ENCODE measurements at places on chromosomes 12 and 14.
A peak's percentile ranks its signal among the peaks of the same experiment; 100 is the strongest.

GRCh38 chr12:28507867-28508266 lies 317.6 kb downstream of the CCDC91 start:
- no peak for DNase-seq

DNA sequence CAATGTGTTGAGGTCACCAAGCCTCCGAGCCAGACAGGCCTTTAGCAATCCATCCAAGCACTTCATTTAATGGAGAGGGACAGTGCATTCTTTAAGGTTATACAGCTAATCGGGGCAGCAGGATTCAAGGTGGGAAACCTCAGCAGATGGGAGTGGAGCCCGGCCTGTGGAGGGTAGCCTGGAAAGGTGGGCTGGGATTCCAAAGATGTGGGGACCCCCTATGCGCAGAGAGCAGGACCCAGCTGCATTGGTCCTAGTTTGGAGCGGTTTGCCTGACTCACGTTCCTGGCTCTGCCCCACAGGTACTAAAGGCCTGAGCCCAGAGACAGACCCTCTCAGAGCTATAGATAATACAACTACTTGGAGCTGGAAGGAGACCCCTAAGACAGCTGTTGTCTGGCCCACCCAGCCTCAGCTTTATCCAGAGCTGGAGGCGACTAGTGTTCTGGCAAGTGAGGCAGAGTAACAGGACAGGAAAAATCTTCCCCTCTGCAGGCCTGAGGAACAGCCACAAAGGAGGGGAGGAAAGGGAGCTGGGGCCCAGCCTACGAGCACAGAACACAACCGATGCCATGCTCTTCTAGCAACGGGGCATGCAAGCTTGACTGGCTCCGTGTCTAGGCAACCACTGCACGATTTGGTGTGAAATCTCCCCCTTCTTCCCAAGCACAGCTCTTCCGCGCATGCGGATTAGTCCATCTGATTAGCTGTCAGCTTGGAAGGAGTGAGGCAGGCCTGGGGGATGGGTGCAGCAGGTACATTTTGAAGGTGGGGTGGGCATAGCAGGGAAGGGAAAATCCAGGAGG lies 1.1 kb upstream of the MYH7 start:
- no peak for DNase-seq

- no peak for DNase-seq
These were observed 62.8 kb downstream of the ANO4 start for GRCh38 chr12:100857418-100857817.

GRCh38 chr12:21989819-21990412 lies 48.7 kb upstream of the ABCC9 start:
- no peak for DNase-seq

DNA sequence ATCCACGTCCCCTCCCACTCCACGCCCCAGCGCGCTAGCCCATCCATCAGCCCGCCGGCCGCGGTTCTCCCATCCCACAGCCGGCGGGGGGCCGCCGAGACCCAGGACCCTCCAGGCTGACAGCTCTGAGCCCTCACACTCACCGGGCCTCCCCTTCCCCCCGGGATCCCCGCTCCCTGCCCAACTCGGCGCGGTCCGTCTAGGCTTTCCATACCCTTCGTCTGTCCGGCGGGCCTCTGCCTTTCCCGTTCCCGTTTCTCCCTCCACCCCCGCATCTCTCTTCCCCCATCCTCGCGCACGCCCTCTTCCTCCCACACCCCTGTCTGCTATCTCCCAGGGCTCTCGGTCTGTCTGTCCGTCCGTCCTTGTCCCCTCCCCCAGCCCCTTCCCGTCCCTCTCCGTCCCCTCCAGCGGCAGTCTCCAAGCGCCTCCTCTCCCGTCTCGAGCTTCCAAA lies 726 bp downstream of the ZFHX2 start:
- no peak for DNase-seq

DNA sequence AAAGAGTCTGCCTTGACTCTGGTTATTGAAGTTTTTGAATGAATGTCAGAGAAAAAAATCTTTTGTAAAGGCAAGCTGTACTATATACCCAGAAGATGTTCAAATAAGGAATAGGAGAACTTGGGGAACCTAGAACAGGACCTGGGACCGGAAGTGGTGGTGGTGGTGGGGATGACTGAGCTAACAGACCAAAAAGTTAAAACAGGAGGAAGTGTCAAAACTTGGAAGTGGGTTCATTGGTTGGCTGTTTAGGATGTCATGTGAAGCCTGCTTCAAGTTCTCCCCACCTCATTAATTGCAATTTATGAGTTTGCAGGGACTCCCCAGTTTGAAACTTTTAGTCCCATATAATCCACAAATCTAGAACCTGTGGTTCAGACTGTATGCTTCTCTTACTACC lies 26.2 kb downstream of the PLXNC1 start:
- peak; percentile 32 for DNase-seq

GRCh38 chr12:102551186-102551585 lies 70.8 kb upstream of the IGF1 start:
- no peak for DNase-seq

- no peak for DNase-seq
These were observed 47.9 kb downstream of the FGD6 start for GRCh38 chr12:95169368-95169767.

DNA sequence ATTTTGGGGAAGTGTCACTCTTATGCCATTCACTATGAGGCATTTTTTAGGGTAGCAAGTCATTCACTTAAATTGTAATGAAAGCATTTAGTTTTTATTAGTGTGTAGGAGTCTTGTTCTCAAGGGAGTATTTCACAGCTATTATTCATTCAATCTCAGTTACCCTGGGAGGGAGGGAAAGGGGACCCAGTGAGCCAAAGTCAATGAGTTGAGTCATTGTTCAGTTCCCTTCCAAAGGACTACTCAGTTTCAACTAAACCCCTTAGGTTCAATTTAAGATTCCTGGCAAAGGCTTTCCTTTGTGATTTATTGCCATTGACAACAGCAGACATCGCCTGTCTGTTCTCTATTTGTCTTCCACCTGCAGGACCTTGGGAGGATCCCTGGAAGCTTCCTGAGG lies 29.3 kb upstream of the RASSF8 start:
- DNase-seq = no peak

- no peak for DNase-seq
These were observed 23.6 kb upstream of the TTC7B start for GRCh38 chr14:90839889-90840266.

DNA sequence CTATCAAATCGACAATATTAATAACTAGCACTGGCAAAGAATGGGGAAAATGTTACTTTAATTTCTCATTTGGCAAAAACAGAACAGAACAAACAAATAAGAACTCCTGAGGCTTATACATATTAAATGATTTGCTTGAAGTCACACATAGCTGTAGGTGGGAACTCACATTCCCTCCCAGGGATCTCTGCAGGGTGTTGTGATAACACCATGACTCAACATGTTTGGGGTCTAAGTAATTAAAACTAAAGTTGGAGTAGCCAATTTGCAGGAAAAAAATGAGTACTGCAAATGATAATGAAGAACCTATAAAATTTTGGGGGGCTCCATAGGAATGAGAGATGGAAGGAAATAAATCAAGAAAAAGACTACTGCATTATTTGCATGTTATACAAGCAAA lies 27.5 kb downstream of the UNC79 start:
- DNase-seq = no peak

GRCh38 chr14:50059763-50060616 lies 56.4 kb downstream of the VCPKMT start:
- no peak for DNase-seq

- no peak for DNase-seq
These were observed 15.0 kb upstream of the OAS2 start for GRCh38 chr12:112963227-112963861.

- DNase-seq = no peak
These were observed 230.5 kb downstream of the PDZRN4 start for GRCh38 chr12:41418586-41418985.

DNA sequence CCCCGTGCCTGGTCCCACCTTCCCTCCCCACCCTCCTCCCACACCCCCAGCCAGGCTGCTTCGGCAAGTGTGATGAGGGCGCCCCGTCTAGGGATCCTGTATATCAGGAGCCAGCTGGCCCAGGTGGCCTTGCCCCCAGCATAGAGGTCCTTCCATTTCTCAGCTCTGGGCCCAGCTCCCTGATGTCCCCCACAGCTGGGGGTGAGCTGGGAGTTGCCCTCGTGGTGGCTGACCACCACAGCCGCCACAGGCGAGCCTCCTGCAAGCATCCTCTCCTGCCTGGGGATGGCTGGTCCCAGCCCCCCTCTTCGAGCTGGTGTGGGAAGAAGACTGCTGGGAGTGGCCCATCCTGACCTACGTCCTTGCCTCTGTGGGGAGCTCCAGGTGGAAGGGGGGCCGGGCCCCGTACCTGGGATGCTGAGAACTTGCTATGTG lies 7.4 kb downstream of the ASPG start:
- DNase-seq = no peak

GRCh38 chr12:80627782-80628181 lies 79.7 kb upstream of the MYF6 start:
- no peak for DNase-seq

DNA sequence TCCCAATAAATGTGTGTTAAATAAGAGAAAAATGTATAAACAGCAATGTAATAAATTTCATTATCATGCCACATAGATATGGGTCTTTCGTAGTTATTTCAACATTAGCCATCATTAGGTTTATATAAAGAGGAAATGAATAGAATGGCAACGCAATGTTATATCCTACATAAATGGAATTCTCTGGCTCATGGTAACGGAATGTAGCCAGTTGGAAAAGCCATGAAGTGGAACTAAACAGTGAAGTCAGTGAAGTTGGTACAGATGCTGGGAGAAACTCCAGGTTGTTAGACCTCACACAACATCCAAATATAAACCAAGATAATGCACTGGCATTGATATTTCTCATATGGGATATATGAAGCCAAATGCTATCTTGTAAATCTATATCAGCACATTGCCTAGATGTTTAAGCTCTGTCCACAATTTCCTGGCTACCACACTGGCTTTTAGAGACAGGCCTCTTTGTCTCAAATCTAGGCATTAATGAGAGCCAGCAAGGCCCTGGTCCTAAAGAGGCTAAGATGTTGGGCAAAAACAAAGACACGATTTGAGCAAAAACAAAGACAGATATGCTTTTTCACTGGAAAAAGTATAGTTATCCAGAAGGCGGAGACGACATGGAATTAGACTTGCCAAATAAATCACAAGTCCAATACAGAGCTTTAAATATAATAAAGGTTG lies 861.0 kb downstream of the RPS29 start:
- DNase-seq = no peak

DNA sequence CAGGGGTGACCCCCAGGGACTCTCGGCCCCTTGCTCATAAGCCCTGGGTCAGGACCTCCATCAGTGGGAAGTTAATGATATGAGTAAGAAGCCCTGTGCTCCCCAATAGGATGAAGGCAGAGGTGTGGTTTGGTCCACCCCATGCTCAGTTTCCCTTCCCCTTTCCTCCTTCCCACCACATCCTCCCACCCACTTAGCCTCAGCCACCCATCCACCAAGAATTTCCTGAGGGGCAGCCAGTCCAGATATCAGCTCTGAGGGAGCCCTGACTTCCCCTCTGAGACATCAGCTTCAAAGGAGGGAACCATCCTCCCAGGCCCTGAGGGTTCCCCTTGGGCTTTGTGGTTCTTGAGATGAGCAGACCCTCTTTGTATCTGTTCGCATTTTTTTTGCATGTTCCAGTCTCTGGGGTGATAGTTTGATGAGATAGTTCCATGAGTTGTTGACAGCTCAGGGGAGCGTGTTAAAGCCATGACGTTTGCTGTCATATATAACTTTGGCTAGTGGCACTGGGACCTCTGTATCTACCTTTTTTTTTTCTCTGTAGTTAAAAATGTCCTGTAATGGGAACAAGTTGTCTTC lies 71.2 kb downstream of the LGMN start:
- DNase-seq = no peak

GRCh38 chr14:76729258-76729657 lies 32.0 kb upstream of the VASH1 start:
- no peak for DNase-seq

DNA sequence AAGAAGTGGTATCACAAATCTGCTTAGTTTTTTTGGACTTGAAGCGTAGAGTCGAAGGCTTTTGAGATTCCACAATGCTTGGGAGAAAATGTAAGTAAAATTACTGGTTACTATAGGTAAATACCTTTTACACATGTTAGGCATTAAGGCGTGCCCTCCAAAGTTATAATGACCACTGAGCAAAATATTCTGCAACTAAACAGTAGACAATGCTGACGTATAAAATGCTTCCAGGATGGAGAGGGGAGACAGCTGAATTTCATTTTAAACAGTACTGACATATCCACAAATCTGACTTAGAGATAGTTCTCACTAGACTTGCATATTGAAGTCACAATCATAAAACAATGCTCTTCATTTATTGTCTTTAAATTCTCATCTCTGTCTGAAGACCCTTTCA lies 144.5 kb upstream of the DCN start:
- DNase-seq = no peak

DNA sequence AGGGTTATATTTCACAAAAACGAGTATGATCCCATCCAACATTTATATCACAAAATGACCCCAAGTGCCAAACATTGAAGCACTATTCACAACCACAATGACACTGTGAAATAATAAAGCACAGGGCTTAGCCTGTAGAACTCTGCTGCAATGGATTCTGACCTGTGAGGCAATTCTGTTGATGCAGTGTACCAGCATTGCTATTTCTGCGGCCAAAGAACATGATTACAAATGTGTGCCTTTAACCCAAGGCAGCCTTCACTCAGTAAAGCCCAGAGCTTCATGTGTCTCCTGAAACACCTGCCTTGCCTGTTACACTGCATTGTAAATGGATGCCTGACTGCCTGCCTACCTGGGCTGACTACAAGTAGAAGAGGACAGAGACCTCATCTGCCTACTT lies 158.0 kb downstream of the PPM1H start:
- no peak for DNase-seq

DNA sequence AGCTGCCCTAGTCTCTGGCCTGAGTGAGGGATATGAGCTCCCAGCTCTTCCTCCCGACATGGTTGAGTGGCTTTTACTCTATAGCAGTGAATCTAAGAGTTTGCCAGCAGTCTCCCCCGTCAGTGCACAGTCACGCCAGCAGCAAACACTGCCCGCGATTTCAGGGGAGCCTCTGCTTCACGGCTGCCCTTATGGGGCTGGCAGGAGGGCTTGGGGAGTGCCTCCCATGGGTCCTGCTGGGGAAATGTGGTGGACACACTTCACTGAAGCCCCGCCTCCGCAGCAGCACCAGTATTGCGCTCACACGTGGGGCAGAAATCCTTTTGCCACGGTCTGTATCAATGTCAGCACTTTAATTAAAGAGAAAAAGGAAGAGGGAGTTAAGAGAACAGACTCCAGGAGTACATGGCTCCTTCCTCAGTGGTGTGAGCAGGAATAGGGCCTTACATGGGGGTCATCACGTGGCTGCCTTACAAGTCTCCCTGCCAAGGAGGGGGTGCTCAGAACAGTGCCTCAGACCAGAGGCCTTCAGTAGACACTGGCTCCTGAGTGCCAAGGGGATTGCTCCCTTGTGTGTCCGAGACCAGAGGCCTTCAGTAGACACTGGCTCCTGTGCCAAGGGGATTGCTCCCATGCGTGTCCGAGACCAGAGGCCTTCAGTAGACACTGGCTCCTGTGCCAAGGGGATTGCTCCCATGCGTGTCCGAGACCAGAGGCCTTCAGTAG lies 55.7 kb downstream of the SFSWAP start:
- no peak for DNase-seq

GRCh38 chr12:128111333-128111732 lies 155.6 kb upstream of the TMEM132C start:
- no peak for DNase-seq
